ENCODE measurements at places on chromosomes 16 and 17.

- peak; percentile 14 for DNase-seq
Measured at GRCh38 chr16:19137201-19138128, 23.7 kb downstream of the ITPRIPL2 start.

- peak; percentile 76 for DNase-seq
Measured at GRCh38 chr17:66715745-66716156, 119.2 kb upstream of the CACNG5 start.

DNA sequence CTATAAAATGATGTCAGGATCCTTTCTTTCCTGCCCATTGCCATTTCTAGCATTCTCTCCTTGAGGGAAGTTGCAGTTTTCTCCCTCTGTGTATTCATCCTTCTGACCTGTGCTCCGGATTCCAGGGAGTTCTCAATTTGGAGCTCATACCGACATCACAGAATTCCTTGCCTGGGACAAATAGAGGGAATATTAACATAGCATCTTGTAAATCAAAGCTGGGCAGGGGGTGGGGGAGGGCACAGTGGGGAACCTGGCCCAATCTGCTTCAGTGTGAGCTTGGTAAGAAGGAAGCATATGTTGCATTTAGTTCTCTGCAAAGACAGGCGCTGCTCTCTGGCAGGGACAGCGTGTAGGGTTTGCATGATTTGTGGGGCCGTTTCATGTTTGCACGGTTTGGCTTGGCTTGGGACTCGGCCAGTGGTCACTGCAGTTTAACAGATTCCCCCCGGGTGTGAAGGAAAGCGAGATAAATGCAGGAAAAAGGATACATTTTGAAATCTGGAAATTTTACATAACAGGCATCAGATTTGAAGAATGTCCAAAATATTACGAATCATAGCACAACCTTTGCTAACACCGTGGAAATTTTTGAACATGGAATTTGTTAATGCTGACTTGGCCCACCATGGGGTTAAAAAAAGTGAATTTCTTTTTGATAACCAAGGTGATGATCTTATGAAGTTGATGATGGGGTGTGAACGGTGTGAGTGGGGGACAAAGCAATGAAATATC lies 178.0 kb downstream of the WWOX start:
- DNase-seq = no peak

DNA sequence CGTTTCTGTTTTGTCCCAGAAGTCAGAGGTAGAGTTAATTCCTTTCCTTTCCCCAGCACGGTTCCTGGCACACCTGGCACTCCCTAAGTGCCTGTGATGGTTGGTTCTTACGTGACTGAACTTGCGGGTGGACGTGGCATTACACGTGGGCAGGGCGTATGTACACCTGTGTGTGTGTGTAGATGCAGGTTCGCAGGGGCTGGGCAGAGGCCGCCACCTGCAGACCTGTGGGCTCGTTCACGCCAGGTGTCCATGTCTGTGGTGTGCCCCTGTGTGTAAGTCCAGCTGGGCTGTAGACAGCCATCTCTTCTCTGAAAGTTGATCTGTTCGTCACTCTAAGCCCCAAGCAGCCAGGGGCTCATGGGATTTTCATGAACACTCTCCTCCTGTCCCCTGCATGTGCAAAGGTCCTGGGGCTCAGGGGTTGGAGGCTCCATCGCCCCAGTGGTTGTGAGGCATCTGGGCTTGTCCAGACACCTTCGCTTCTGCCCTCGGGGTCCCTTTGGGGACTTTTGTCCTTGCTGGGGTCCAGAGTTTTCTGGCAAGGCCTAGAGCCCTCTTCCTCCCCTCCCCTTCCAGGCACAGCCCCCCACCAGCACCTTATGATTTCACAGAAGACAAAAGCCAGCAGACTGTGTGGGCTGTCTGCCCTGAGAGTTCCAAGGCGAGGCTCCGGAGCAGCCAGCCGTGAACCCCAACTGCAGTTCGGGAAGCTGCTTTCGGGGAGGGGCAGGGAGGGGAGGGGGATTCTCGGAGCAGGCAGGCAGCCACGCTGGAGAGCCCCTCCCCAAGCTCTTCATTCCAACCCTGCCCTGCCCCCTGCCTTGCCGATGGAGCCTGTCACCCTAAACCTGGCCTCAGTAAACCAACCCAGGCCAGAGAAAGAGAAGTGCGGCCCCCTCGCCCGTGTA lies 5.4 kb upstream of the FSCN2 start:
- peak; percentile 58 for DNase-seq

- no peak for DNase-seq
Measured at GRCh38 chr17:21351366-21352065, 24.6 kb upstream of the KCNJ12 start.

GRCh38 chr16:50172195-50172922 lies 19.3 kb downstream of the TENT4B start:
- no peak for DNase-seq

- DNase-seq = no peak
Measured at GRCh38 chr17:16449121-16449570, 33.8 kb downstream of the TRPV2 start.

DNA sequence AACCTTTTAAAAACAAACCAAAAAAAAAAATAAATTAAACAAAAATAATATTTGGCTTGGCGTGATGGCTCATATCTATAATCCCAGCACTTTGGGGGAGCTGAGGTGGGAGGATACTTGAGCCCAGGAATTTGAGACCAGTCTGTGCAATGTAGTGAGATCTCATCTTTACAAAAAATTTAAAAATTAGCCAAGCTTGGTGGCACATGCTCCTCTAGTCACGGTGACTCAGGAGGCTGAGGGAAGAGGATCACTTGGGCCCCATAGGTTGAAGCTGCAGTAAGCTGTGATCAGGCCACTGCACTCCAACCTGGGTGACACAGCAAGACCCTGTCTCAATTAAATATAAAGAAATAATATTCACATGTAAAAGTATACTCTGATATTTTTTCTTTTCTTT lies 12.2 kb downstream of the GNGT2 start:
- no peak for DNase-seq

- no peak for DNase-seq
Measured at GRCh38 chr17:38925263-38925995, at the start of gene LASP1NB. TSS of gene LASP1NB (plus strand) at chr17:38925614.

- DNase-seq = no peak
Measured at GRCh38 chr16:67653789-67654402, 6.2 kb downstream of the ACD start.

GRCh38 chr17:22278302-22279275 lies 586.3 kb downstream of the KCNJ18 start:
- no peak for DNase-seq

- DNase-seq = no peak
Measured at GRCh38 chr16:49586466-49587450, 213.2 kb downstream of the C16orf78 start.

GRCh38 chr16:71540-72401 lies 660 bp downstream of the RHBDF1 start:
- no peak for DNase-seq

DNA sequence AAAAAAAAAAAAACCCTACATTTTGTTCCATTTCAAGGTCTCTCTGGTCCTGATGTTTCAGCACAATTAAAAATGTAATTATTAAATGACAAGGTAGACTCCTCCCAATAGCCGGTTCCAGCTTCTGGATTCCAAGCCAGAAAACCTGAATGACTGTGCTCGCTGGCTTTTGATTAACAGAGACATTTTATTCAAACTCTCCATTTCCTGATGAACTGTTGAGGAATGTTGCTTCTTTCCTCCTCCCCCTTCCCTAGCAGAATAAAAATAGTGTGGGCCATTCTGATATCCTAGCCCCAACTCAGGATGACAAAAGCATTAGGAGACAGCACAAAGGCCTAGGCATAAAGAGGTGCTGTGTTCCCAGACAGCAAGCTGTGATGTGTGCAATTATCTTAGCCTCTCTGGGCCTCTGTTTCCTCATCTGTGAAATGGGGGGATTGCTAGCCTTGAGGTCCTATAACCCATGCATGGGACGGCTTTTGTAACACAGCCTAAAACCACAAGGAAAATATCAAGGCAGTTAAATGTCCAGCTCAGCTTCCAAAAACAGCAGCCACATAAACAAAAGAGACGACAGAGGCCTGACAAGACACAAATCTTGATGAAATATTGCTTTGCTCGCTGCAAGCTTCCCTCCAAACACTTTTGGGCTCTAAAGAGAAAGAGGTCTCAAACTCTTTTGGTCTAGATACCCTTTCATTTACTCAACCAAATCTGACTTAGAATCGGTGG lies 127.2 kb upstream of the RCVRN start:
- no peak for DNase-seq

DNA sequence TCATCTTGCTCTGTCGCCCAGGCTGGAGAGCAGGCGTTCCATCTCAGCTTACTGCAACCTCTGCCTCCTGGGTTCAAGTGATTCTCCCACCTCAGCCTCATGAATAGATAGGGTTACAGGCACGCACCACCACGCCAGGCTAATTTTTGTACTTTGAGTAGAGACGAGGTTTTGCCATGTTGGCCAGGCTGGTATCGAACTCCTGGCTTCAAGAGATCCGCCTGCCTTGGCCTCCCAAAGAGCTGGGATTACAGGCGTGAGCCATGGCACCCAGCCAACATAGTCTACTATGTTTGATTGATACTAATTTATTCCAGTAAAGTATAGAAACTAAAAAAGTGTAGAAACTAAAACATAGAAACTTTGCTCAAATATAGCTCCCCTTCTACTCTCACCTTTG lies 94.9 kb downstream of the CA4 start:
- DNase-seq = no peak

GRCh38 chr17:33369149-33369548 lies 76.1 kb upstream of the ASIC2 start:
- DNase-seq = no peak

DNA sequence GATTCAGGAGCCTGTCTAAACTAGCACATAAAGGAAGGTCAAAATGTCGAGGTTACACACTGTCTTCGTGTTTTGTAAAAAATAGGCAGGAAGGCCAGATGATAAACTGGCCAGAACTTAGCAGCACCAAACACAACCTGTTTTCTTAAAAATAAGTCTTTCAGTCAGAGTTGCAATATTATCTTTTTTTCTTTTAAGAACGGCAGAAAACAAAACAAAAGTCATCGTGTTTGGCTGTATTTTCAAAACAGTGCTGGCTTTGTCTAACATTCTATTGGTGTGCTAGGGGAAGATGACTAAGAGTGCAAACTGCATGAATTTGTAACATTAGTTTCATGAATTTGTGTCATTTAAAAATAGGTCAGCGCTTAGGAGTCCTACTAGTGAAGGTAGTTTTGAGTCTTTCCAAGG lies 5.3 kb downstream of the MAF start:
- no peak for DNase-seq

- no peak for DNase-seq
Measured at GRCh38 chr17:52287611-52288010, 129.1 kb upstream of the CA10 start.

GRCh38 chr16:70508752-70509151 lies 14.6 kb downstream of the COG4 start:
- DNase-seq = no peak

- no peak for DNase-seq
Measured at GRCh38 chr17:80871341-80871740, 120.3 kb upstream of the CHMP6 start.

DNA sequence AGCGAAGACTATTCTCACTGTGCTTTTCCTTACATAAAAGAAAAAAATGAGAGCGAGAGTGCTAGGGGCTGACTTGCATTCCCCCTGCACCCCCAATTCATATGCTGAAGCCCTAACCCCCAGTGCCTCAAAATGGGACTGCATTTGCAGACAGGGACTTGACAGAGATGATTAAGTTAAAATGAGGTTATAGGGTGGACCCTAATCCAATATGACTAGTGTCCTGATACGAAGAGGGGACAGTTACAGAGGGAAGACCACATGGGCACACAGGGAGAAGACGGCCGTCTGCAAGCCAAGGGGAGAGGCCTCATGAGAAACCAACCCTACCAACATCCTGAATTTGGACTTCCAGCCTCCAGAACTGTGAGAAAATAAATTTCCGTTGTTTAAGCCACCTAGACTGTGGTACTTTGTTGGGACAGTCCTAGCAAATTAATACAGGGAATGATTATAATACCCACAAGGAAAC lies 1.6 kb upstream of the TMEM220 start:
- DNase-seq = no peak

- DNase-seq = no peak
Measured at GRCh38 chr17:29342158-29342765, 47.9 kb upstream of the TAOK1 start.

GRCh38 chr16:18979936-18980335 lies 3.8 kb upstream of the TMC7 start:
- peak; percentile 9 for DNase-seq

- no peak for DNase-seq
Measured at GRCh38 chr16:81652798-81653505, 126.1 kb upstream of the PLCG2 start.

DNA sequence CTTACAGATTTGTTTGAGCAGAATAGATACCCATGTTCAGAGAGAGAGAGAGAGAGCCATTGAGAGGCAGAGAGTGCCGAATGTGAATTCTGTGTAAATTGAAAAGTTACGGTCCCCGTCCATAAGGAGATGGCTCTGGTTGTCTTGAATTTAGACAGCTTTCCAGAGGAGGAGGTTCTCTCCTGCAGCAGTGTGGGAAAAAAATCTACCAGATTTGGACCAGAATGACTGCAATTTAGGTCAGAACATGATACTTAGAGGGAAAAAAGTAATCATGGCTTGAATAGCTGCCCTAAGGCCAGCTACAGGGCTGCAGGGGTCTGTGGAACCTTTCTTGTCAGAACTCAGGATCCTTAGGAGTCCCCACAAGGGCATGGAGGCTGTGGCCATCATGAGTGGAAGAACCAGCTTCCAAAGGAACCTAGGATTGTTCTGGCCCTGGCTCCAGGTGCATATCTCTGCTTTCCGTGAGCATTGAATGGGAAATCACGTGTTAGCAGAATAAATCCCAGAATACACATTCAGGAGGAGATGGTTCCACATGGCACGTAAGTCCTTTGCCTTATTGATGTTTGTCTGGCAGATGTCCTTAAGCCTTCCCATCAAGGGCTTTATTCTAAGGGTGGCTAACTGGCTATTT lies 13.0 kb downstream of the PITPNC1 start:
- DNase-seq = peak; percentile 35

- DNase-seq = no peak
Measured at GRCh38 chr17:15438491-15439105, 28.8 kb downstream of the CDRT4 start.

GRCh38 chr17:6989779-6990178 lies 6.1 kb upstream of the ALOX12 start:
- DNase-seq = no peak

DNA sequence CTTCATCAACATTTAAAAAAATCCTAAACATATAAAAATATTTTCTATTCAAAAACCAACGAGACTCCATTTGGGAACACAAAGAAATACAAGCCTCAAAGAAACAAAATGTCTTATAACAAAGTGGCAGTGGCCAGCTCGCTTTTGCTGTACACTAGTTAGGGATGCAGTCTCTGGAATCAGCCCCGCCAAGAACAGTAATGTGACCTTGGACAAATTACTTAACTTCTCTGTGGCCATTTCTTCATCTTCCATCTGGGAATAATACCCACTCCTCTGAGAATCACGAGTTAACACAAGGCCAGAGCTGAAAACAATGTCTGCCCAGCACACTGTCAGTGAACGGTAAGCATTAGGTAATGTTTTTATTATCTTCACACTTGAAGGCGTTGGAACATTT lies 5.6 kb downstream of the STAT5B start:
- no peak for DNase-seq

GRCh38 chr17:45759761-45760160 lies 24.4 kb upstream of the CRHR1 start:
- no peak for DNase-seq

- DNase-seq = no peak
Measured at GRCh38 chr16:8614435-8615029, 7.0 kb upstream of the METTL22 start.

All from DMS79 treated with DMSO at 0.1 percent for 48 hours (cell line).